ENCODE measurements at places on chromosomes 11 and 22.

- no peak for DNase-seq
Measured at GRCh38 chr11:31558001-31558400, 48.4 kb downstream of the ELP4 start.

DNA sequence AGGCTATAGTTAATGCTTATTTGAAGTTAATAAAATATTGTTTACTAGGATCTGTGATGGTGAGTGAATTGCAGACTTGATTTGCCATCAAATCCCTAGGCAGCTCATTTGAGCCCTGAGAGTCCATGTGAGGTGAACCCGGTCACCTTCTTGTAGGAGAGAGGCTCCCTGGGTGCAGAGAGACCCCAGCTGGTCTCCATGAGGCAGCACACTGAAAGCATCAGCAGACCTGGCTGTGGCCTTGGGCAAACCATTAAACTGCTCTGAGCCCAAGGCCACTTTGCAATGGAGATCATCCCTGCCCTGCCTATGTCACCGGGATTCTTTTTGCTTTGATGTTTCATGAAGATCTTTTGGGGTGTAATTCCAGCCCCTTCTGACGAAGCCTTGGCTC is 125.2 kb downstream of the MICAL2 start:
- DNase-seq, result peak; percentile 27

- DNase-seq, result no peak
Measured at GRCh38 chr22:11613898-11614755, 3913.9 kb upstream of the OR11H1 start.

- DNase-seq, result no peak
Measured at GRCh38 chr11:131899950-131900580, 529.6 kb downstream of the NTM start.

GRCh38 chr11:25298450-25298849 is 801.6 kb downstream of the LUZP2 start:
- no peak for DNase-seq

DNA sequence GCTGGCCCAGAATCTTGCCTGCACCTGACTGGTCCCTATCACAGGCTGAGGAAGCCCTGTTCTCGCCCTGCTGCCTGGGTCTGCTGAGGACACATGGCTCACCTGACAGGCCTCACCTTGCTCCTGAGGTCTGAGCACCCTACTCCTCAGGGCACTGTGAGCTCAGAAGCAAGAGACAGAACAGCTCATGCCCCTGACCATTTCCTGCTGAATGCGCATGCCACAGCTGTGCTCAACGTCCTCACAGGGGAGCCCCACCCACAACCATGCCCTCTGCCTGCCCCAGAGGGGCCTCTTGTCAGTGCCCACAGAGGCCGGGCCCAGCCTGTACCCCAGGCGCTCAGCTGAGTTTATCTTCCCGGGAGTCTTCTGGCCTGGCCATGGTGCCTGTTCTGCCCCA is 2.8 kb upstream of the TSPO start:
- no peak for DNase-seq

GRCh38 chr22:37794376-37794775 is 13.4 kb upstream of the GCAT start:
- DNase-seq, result no peak

DNA sequence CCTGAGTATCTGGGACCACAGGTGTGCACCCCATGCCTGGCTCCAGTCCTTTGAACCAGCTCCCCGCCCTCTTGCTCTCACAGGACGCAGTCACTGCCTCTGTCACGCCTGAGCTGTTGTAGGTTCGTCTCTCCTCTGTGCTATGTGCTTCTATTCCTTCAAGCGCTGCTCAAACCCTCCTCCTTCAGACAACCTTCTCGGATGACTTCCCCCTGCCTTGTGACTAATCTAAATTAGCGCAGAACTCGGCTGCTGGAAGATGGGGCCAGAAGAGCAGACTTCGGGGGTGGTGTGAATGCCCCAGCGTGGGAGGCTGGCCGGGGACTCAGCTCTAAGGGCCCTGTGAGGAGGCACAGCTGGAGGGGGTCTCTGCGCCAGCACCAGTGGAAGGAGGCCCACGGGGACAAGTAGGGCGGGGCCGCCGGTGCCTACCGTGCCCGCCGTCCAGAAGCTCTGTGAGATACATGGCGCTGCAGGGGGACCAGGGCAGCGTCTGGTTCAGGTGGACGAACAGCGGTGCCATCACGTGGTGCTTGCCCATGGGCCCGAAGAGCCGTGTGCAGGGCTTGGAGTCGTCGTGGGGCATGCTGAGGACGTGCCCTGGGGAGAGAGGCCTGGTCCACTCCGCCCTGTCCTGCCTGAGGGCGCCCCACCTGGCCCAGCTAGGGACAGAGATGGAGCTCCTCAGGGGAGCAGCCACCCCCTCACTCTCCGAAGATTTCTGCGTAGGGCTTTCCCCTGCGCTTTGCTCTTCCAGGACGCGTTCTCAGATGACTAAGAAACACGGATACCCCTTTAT is 12.5 kb downstream of the ADAMTS8 start:
- DNase-seq, result no peak

DNA sequence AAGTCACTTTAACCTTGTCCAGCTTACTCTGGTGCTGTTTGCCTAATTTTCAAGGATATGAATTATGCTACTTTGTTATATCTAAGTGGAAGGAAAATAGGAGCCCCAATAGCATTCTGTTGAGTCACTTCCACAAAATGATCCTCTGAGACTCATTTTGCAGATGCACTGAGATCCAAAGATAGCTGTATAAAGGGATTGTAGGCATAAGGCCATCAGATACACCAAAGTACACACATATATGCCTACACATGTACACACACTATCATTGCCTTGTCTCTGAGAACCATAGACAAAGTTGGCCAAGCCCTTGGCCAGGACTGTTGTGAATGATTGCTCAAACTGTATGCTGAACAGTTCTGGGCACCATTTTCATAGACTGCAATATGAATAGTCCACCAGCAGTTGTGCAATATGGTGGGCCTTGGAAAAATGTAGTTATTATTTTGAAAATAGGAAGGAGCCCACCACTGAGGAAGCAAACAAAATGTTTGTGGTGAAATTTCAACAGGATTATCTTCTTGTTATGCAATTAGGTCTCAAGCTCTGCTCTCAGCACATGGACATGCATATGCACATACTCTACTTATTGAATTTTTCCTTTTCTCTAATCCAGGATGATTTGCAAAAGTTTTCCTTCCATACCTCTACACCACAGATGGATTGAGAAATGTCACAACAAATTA is 186.0 kb upstream of the CTSC start:
- peak; percentile 5 for DNase-seq

GRCh38 chr11:93131709-93132108 is 66.1 kb downstream of the SLC36A4 start:
- DNase-seq, result no peak

DNA sequence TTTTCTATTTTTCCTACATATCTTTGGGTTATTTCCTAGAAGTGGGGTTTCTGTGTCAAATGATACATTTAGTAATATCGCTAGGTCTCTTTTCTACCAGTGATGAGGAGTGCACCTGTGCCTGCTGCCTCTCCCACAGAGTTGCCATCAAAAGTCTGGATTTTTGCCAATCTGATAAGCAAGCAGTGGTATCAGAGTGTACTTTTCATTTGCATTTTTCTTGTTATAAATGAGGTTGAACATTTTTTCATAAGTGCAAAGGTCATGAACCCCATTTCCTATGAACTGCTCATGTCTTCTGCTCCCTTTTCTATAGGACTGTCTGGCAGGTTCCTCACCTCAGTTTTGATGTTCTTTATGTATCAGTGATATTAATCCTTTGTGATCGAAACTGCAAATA is 1.7 kb downstream of the TRPM5 start:
- no peak for DNase-seq

DNA sequence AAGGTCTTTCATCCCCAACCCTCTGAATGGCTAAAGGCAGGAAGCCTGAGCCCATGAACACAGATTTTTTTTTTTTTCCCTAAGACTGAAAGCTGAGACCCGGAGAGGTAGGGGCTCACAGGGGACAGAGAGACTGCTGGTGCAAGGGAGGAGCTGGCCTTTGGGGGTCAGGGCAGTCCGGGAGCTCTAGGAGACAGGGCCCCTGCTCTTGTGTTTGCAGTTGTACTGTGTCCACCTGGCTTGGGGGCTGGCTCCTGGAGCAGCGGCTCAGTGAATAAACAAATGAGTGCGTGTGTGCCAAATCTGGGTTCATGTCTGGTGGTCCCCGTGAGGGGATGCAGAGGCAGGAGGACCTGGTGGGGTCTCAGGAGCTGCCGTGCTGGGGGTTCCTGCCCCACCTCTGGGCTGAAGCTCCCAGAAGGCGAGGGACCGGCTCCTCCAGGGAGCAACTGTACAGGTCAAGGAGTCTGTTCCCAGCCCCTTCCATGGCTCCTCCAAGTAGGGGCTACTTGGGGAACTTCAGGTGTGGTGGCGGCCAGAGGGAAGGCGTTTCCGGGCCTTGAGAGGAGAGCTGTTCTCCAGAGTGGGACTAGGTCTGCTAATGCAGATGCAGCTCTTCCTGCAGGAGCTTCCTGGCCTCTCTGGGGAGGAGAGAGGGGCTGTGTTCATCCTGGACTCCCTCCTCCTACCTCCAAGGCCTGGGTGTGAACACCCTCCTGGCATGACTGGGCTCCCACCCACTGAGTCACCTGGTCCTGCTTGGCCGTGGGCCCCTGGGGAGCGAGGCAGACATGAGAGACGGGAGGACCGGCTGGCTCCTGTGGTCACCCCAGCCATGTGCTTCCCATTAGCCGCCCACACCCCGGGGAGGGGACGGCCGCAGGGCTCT is 57.6 kb downstream of the FBXO7 start:
- peak; percentile 16 for DNase-seq

- no peak for DNase-seq
Measured at GRCh38 chr11:32508780-32509179, 73.4 kb upstream of the WT1 start.

DNA sequence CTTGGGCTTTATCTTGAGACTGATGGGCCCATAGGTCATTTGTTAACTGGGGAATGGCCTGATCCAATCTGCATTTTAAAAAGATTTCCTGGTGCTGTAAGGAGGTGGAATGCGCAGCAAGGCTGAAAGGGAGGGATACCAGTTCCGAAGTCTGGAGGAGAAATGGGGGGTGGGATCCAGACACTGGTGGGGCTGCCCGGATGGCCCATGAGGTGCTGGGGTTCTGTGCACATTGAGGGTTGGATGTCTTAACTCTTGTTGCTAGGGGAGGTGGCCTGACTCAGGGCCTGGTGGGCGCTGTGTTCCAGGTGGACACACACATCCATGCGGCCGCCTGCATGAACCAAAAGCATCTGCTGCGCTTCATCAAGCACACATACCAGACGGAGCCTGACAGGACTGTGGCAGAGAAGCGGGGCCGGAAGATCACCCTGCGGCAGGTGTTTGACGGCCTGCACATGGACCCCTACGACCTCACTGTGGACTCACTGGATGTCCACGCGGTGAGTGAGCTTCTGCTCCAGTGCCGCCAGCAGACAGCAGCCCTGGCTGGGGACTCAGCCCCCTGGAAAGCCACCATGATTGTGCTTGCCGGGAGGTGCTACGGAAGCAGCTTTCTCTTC is 38.1 kb downstream of the AMPD3 start:
- DNase-seq, result no peak

- DNase-seq, result no peak
Measured at GRCh38 chr11:68528630-68529029, 68.1 kb downstream of the PPP6R3 start.

- DNase-seq, result no peak
Measured at GRCh38 chr11:78706551-78706950, 131.9 kb upstream of the NARS2 start.

GRCh38 chr22:36340621-36341020 is 47.1 kb downstream of the MYH9 start:
- no peak for DNase-seq

GRCh38 chr11:44387825-44388224 is 77.9 kb upstream of the ALX4 start:
- no peak for DNase-seq

GRCh38 chr11:95335989-95336388 is 105.0 kb upstream of the SESN3 start:
- no peak for DNase-seq
